Stimulated activated naive CD8-positive, alpha-beta T cell treated with anti-CD3 and anti-CD28 coated beads, Interleukin-15, Interleukin-2, amounts not matched to agents 100 U/mL and 50 U/mL, for 24 hours (primary cell): ENCODE measurements at places on chromosomes 11 and 22.

- DNase-seq: no peak
Observed at GRCh38 chr11:111623527-111624030, 21.3 kb downstream of the SIK2 start.

DNA sequence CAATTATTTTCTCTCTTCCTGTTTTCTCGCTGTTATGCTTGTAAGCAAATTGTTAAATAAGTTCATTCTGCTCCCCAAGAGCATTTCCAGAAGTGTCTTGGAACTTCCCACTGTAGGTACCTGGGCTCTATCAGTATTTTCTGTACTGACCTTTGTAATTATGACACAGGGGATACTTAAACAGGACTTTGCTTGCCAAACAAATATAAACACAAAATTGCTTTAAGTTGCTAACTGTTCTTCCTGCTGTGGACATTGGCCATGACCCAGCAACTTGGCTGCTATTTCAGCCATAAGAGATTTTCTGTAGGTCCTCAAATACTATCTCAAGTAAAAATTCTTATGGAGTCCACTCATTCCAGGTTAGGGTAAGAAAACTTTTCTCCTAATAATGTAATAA lies 30.1 kb downstream of the SYT9 start:
- no peak for DNase-seq

- DNase-seq: no peak
Observed at GRCh38 chr11:57422669-57423068, 4.3 kb downstream of the SLC43A3 start.

- DNase-seq: no peak
Observed at GRCh38 chr11:119788096-119788883, 59.3 kb upstream of the NECTIN1 start.

- no peak for DNase-seq
Observed at GRCh38 chr22:32018056-32018455, 25.0 kb upstream of the SLC5A1 start.
